ENCODE measurements at places on chromosomes 1 and 21.

GRCh38 chr1:168742994-168743650, 14.1 kb upstream of the DPT start:
- DNase-seq, result no peak

DNA sequence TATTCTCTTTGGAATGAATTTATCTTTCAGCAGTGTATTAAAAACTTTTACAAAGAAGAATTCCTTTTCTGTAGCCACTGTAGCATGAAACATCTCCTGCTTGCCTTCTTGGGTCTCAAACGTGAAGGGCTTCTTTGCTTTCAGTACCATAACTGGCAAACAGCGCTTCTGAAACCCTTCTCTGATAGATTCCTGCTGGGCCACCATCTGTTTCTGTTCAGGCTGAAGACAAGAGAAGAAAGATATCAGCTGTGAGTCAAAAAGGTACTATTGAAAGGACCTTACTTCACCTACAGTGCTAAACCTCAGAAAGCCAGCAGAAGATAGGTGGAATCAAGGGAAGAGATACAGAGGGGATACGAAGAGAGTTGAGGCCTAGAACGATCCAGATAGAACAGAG, 10.5 kb downstream of the AIM2 start:
- no peak for DNase-seq

DNA sequence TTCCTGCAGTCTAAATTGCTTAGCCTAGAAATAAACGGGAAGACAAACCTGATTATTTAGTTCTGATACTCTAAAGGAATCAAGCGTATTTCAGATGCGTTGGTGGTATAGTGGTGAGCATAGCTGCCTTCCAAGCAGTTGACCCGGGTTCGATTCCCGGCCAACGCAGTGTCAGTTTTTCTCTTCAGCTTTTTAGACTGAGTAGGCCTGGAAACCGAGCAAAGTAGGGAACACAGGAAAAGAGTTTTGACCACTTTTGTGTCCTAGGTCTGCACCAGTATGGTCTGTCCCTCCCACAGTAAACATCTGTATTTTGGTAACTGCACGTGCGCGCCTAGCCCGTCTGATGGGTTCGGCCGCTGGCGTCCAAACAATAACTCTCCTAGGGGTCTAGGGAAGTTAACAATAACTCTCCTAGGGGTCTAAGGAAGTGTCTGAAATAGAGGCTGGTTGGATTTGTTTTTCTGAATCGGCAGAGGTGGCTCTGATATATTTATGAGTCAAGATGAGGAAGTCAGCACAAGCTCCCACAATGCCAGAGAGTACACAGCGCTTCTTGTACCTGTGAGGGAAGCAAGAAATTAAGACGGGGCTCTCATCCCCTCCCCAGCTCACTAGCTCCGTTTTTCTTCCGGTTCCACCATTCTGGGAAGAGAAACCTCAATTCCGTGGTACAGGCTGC, 15.6 kb upstream of the HJV start:
- DNase-seq, result no peak

GRCh38 chr1:194466706-194467105, 1280.3 kb upstream of the B3GALT2 start:
- DNase-seq, result peak; percentile 2

DNA sequence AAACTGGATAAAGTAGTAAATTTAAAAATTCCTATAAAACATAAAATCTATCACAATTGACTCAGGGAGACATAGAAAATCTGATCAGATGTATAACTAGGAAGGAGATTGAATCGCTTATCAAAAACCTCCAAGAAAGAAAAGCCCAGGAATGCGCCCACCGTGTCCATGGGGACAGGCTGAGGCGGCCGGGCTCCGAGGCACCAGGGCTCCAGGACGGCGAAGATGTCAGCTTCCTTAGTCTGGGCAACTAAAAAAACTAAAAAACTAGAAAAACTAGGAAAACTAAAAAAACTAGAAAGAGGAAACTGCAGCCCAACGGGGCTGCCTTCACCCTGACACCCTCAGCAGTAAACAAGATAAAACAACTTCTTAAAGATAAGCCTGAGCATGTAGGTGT, 229.0 kb upstream of the RAB4A start:
- no peak for DNase-seq

DNA sequence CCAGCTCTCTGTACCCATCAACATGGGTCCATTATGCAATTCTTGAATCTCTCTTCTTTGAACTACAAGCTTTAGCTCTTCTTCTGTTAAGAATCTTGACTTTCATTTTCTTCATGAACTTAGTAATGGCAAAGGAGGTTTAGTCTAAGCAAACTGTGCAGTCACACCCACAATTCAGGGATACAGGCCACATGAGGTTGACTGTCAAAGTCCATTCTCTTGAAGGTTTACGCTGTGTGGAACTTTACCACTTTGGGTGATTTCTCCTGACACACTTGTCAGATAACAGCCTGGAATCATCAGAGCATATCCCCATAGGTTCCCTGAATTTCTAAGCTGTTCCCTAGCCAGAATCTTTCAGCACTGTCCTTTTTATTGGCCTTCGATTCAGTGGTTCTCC, 48.0 kb upstream of the NHLH2 start:
- no peak for DNase-seq

GRCh38 chr1:58857680-58858673, 74.1 kb upstream of the JUN start:
- DNase-seq, result no peak

- DNase-seq, result no peak
These were observed 24.4 kb upstream of the FGGY start for GRCh38 chr1:59272507-59272906.

- DNase-seq, result peak; percentile 47
These were observed 199.6 kb downstream of the PDE4B start for GRCh38 chr1:65992165-65992821.

DNA sequence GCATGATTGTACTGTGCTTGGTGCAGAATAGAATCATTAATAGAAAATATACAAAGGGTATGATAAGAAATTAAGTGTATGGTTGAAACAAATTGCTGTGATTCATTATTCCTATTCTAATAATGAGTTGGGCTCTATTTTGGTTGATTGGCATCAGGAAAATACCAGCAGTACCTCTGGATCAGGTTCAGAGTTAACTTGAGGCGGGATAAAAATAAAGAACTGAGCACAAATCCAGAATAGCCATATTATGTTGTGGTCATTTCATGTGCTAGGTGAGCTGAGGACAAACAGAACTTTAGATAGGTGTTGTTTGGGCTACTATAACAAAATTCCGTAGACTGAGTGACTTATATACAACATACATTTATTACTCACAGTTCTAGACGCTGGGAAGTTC, 60.7 kb upstream of the GCLM start:
- DNase-seq, result no peak

- peak; percentile 71 for DNase-seq
These were observed 75.1 kb upstream of the SIPA1L2 start for GRCh38 chr1:232704694-232705680.

DNA sequence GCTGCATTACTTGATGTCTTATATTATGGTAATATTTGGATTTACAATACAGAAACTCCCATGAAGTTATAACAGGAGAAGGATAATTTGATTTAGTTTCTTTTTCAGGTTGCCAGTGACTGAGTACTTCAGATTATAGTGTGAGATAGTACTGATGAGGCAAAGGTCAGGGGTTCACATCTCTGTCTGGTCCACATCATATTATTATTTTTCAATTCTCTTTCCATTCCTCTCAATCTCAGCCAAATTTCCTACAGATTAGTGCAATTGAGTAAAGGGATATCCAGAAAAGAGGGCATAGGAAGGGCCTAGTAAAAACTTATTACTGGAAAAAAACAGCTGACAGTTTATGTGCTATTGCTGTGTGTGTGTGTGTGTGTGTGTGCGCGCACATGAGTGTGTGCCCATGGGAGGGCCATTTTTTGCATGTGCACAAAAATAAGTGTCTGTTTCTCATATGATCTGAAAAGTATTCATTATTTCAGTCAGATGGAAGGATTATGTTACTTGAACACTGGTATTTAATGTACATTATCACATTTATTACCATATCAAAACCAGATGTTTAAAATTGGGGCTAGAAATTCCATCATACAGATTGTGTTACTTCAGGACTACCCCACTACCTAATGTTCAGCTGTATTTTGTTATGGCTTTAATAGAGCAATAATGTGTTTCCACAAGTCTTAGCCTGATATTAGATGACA, 78.3 kb upstream of the KCNK2 start:
- DNase-seq, result no peak

GRCh38 chr1:235888119-235888643, 21.5 kb upstream of the LYST start:
- no peak for DNase-seq
